Activated T-cell treated with anti-CD3 and anti-CD28 coated beads, Interleukin-2, amount 50 U/mL, for 48 hours (primary cell): ENCODE measurements at places on chromosomes 11 and 22.

DNA sequence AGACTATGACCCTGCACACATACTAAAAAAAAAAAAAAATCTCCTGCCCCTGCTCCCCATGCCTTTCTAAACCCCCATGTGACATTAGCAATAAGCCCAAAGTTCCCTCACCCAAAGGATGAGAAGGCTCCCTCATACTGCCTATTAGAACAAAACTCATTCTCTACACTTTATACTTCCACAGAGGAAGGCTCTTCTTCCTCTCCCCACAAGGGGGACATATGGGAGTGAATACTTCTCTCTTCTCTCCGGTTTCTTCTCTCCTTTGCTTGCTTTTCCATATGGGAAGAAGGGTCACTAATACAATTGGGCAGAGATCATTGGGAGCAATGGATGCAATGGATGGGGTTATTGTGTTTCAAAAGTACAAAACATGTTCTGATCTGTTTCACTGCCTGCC is 3.3 kb downstream of the OR52L1 start:
- no peak for DNase-seq

DNA sequence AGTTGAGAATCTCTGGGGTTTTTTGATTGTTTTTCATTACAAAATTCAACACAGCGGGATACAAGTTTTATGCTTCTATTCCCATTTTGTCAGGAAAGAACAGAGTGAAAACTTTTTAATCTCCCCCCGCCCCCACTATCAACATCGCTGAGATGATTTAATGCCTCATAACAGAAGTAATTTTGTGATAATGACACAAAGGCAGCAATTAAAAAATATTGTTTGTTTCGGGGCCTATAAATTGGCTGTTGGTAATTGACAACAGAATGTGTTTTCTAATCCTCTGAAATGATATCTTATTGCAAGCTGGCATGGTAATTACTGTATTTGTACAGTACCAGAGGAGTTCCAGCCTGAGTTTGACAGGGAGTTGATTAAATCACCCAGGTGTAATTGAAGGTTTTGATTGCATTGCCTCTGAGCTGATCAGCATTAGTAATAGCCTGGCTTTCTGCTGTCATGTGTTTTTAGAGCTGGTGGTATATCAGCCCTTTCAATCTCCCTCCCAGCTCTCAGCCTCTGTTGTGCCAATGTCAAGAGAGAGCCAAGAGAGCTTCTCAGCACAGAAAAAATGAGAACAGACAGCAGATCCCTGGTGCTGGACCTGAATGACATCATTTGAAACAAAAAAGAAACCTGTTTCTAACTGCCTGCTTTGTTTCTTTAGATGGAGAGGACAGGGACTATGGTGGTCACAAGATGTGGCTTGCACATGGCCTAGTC is 265.1 kb downstream of the FAM76B start:
- DNase-seq, result no peak

GRCh38 chr11:119482521-119483011 is 59.6 kb upstream of the THY1 start:
- no peak for DNase-seq

- DNase-seq, result peak; percentile 47
Measured at GRCh38 chr11:67584205-67584880, 731 bp downstream of the GSTP1 start.

- DNase-seq, result peak; percentile 50
Measured at GRCh38 chr11:82996966-82997606, 74.6 kb downstream of the RAB30 start.

GRCh38 chr22:31090217-31091085 is 9.3 kb downstream of the SMTN start:
- no peak for DNase-seq

- DNase-seq, result no peak
Measured at GRCh38 chr22:24409707-24410106, 17.7 kb upstream of the ADORA2A start.

GRCh38 chr11:14117632-14118031 is 155.1 kb downstream of the SPON1 start:
- no peak for DNase-seq

- DNase-seq, result no peak
Measured at GRCh38 chr22:46042786-46043185, 65.8 kb upstream of the WNT7B start.

DNA sequence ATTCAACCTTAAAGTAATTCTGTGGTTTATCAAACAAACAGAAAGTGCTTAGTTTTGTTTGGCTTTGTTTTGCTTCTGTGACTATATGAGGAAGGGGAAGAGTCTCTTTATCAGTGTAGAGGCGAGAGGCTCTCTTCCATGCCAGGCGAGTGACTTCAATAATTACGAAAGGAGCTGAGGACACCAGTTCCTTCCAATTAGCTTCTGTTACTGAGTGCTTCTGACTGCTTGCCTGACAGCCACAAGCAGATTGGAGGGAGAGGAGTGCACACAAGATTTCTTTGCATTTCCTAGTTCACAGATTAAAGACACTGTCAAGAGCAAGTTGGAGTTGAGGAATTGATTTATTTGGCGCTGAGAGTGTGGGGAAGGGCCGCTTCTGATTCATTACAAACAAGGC is 1484.5 kb upstream of the TENM4 start:
- DNase-seq, result no peak
